ENCODE measurements at places on chromosomes 3 and 15. TPM values are rescaled to one million over a fixed set of nuclear protein-coding genes. Genes with fewer than 3 reads are reported as not detected.

COL6A5 gene
- total RNA-seq, result not detected

RLBP1 gene
- not detected for total RNA-seq

GRK7 gene
- not detected for total RNA-seq

SPTSSB gene
- total RNA-seq, result 0.20 TPM

CD200R1 gene
- total RNA-seq, result 0.87 TPM
